ENCODE measurements at places on chromosomes 2 and 18.

DNA sequence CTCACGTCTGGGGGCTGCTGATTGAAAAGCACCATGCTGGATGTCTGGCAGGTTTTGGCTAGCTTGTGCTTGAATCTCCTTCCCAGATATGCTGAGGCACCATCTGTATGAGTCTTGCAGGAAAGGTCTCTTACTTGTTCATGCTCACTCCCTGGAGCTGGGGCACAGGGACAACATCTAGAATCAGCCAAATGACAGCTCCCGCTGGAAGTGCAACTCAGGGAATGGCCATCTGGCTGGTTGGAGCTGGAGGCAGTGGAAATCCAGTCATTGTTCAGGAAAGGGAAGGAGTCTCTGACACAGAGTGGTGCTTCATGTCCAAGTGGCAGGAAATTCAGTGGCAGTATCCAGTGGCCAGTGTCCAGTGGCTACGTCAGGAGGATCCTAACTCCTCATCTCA is 9.7 kb downstream of the CCDC68 start:
- H3K4me3 ChIP-seq = no peak overlapping the region
- H3K4me1 ChIP-seq = no peaks in the 10 kb centered on the region
- H3K27me3 ChIP-seq = no peaks in the 10 kb centered on the region
- no peak for DNase-seq

GRCh38 chr18:27695503-27695902 is 481.4 kb downstream of the CDH2 start:
- H3K27me3 ChIP-seq = no peaks in the 10 kb centered on the region
- H3K36me3 ChIP-seq = no peaks in the 10 kb centered on the region
- H3K27ac ChIP-seq = no peak overlapping the region

GRCh38 chr2:179377296-179377695 is 112.7 kb upstream of the SESTD1 start:
- H3K4me3 ChIP-seq = no peak overlapping the region
- no peaks in the 10 kb centered on the region for H3K36me3 ChIP-seq
- H3K27me3 ChIP-seq = no peaks in the 10 kb centered on the region
- DNase-seq = no peak
- no peak overlapping the region for H3K27ac ChIP-seq

DNA sequence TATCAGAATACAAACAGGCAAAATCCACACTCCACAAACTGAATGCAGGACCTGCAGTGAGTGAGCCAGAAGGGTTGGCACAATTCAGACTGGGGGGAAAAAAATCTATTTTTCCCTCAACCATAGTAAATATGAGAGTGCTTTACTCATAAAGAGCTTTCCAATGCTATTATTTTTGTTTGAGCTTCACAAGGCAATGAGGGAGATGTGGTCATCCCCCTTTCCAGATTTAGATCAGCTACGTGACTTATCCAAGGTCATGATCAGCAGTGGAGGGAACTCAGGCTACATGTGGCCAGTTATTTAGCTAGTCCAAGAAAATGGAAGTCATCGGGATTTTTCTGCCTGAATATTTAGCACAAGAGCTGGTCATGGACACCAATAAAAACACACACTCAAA is 120.4 kb upstream of the KLF7 start:
- no peak overlapping the region for H3K27ac ChIP-seq
- no peak overlapping the region for H3K4me3 ChIP-seq
- DNase-seq = no peak
- no peaks in the 10 kb centered on the region for H3K36me3 ChIP-seq

DNA sequence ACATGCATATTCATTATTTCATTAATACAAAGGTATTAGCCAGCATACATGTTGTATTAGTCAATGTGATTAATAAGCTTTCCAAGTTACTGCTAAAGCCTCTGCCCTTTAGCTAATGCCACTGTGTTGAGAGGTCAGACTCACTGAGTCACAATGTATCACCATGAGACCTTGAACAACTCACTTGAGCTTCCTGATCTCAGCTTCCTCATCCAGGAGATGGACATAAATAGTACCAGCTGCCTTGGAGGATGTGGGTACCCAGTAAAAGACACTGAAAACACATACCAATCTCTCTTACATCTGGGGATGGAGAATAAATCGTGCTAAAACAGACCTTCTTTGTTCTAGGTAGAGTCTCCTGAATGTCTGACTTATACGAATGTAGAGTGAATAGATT is 224.6 kb downstream of the EPHA4 start:
- DNase-seq = no peak
- no peak overlapping the region for H3K4me3 ChIP-seq
- no peaks in the 10 kb centered on the region for H3K27me3 ChIP-seq
- H3K27ac ChIP-seq = no peak overlapping the region
- no peaks in the 10 kb centered on the region for H3K36me3 ChIP-seq
- H3K4me1 ChIP-seq = no peaks in the 10 kb centered on the region

DNA sequence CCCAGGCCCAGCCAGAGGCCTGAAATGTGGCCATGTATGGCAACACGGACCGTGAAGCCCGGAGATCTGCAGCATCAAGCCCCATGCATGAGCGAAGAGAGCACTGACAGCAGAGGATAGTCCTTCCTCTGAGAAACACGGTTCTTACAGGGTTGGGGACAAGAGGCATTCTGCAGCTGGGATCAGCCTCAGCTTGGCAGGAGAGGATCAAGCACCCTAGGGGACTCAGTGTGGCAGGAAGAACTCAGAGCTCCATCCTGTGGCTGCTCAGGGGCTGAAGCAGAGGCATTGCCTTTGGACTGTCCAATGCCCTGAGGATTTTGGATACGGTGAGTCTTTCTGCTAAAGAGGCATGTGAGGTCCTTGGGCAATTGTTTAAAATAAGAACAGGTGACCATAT is 368.7 kb downstream of the ZNF516 start:
- no peak overlapping the region for H3K4me3 ChIP-seq
- H3K27me3 ChIP-seq = no peaks in the 10 kb centered on the region
- no peak for DNase-seq
- no peak overlapping the region for H3K27ac ChIP-seq
- H3K4me1 ChIP-seq = no peaks in the 10 kb centered on the region

GRCh38 chr2:174011796-174012195 is 46.6 kb upstream of the SP3 start:
- H3K27me3 ChIP-seq = no peaks in the 10 kb centered on the region
- no peak for DNase-seq
- H3K4me3 ChIP-seq = peak overlapping the region; percentile 88
- H3K36me3 ChIP-seq = no peaks in the 10 kb centered on the region
- peaks cover 4% of the 10 kb centered on the region for H3K4me1 ChIP-seq

- peaks cover 8% of the 10 kb centered on the region for H3K27me3 ChIP-seq
- H3K36me3 ChIP-seq = no peaks in the 10 kb centered on the region
- H3K4me1 ChIP-seq = no peaks in the 10 kb centered on the region
Measured at GRCh38 chr2:95054016-95054415, 28.5 kb downstream of the MAL start.

- H3K27ac ChIP-seq = no peak overlapping the region
- no peak for DNase-seq
- no peak overlapping the region for H3K4me3 ChIP-seq
- no peaks in the 10 kb centered on the region for H3K36me3 ChIP-seq
- H3K4me1 ChIP-seq = no peaks in the 10 kb centered on the region
Measured at GRCh38 chr2:71600555-71600954, 147.2 kb downstream of the DYSF start.

DNA sequence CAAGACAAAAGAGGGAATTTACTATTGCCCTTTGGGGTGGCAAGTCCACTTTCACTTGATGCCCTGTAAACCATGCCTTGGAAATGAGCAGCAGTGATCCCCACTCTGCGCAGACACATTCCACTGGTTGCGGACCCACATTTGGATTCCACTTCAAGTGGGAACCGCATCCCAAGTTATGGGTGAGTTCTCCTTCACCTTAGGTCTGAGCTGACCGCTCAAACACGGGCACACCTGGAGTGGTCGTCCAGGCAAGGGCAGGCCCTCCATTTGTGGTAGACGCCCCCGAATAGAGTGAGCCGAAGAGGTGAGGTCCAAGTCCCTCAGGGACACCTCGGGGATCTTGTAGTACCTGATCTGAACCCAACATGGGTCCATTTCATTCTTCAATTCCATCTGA is 9.8 kb upstream of the AGXT start:
- DNase-seq = no peak
- no peak overlapping the region for H3K4me3 ChIP-seq
- H3K27ac ChIP-seq = no peak overlapping the region
- H3K4me1 ChIP-seq = no peaks in the 10 kb centered on the region
- H3K36me3 ChIP-seq = no peaks in the 10 kb centered on the region
